ENCODE measurements at places on chromosomes 5 and 9. TPM values are rescaled to one million over a fixed set of nuclear protein-coding genes. Genes with fewer than 3 reads are reported as not detected.

DNA sequence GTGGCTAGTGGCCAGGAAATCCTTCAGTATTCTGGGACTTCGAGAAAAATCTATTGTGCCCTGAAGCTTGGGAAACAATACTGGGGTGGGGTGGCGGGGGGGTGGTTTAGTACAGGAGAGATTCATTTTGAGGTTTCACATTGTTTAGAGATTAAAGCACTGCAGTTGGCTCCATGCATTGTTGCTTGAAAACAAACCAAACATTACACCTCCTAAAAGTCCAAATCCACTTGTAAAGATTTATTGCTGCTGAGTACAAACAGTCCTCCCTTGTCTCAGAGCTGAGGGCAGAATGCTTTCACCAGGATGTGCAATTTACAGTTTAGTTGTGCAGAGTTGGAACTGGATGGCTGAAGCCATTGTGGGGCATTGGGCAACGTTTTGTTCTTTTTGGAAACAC is 49.4 kb downstream of the GGTA1 start:
- no peak for DNase-seq

- DNase-seq = no peak
Measured at GRCh38 chr5:43193894-43194265, 1.9 kb downstream of the NIM1K start.

DNA sequence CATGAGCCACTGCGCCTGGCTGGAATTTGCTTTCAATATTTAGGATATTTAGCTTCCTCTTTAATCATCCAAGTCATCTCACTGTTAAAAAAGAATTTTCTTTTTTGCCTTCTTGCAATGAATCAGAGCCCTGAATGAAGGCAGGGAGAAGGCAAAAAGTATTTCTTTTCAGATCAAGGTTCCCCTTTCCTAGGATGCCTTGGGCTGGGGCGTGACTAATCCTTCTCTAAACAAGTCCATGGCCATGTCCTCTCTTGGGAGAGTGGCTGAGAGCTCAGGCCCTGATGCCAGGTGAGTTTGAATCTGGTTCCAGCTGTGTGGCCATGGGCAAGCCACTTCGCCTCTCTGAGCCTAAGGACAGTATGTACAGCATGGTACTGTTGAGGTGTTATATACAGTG is 84.8 kb upstream of the NEURL1B start:
- DNase-seq = peak; percentile 17

GRCh38 chr9:70571258-70571657 is 156.8 kb upstream of the KLF9 start:
- DNase-seq = no peak

DNA sequence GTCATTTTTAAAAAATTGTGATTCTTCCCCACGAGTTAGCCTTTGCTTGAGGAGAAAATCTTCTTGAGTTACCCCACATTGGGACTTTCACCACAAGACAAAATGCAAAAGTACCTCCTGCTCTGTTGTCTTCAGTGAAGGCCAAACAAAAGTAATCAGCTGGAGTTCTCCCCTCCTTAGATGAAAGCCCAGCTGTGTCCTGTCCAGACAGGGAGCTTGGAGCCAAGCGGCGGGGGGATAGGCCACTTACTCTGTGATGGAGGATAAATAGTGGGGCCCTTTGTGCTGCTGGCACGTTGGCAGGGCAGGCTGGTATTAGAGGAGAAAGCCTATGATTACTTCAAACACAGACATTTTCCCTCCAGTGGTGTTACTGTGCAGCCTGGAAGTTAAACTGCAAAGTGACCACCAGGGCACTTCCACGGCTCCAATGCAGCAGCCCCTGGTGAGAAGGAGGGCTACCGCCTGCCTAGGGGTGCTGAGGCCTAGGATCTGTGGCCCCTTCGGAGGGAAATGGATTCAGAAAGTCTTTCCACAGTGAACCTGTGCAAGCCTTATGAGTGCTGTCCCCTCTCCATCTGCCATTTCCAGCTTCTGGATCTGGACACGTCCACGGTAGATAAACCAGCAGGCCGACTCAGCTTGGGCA is 155.0 kb downstream of the TMEM167A start:
- DNase-seq = no peak

- DNase-seq = no peak
Measured at GRCh38 chr5:127650022-127650421, 1.1 kb downstream of the CTXN3 start.

- DNase-seq = no peak
Measured at GRCh38 chr5:173581408-173582215, 34.8 kb downstream of the BOD1 start.

DNA sequence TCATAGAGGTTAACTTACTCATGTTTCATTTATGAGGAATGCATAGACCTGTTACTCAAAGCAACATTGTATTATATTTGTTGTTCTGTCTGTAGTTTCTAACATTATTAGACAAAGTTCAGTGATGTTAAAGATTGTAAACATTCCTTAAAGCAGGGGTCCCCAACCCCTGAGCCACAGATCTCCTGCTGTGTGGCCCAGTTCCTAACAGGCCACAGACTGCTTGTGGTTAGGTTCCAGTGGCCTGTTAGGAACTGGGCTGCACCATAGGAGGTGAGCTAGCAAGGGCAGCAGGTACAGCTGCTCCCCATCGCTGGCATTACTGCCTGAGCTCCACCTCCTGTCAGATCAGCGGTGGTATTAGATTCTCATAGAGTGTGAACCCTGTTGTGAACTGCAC is 181.1 kb downstream of the KDM4C start:
- DNase-seq = no peak

GRCh38 chr5:141547488-141547887 is 58.6 kb downstream of the PCDHGC5 start:
- no peak for DNase-seq

- no peak for DNase-seq
Measured at GRCh38 chr5:90193185-90193822, 216.3 kb downstream of the CETN3 start.

DNA sequence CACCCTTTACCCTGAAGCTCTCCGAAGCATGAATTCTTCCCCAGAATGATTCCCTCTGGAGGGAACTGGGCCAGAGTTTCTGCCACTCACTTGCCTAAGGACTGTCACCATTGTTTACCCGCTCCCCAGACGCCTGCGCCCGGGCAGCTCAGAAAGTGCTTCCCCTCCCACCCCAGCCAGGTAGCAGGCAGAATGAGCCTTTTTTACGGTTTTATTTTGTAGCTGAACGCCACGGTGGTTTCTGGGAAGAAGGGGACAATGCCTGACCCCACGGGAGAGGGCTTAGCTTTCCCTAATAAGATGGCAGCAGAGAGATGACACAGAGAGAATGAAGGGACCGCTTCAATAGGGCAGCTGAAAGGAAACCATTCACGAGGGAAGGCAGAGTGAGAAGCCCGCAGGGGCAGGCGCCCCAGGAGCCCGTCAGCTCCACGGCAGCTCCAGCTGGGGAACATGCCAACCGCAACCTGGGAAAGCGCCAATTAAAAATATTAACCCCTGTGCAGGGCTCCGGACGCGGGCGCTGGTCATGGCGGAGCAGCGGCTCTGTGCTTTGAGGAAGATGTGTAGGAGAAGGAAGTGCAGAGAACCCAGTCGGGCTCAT is 20.4 kb upstream of the NTNG2 start:
- no peak for DNase-seq

DNA sequence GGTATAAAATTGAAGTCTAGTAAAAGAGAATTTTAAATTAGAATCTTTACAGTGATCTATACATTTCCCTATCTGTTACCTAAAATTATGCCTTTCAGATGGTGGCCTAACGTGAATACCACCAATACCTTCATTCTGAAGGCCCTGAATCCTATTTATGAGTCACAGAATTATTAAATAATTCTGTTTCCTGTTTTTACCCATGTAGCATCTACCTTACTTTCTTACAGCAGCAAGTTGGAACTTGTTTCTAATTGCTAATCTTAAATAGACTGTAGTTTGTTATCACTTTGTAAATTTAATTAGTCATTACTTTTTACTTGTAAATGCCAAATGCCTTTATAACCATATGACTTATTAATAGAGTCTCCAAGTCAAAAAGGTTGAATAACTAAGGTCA is 135.0 kb downstream of the PDE4D start:
- DNase-seq = no peak

DNA sequence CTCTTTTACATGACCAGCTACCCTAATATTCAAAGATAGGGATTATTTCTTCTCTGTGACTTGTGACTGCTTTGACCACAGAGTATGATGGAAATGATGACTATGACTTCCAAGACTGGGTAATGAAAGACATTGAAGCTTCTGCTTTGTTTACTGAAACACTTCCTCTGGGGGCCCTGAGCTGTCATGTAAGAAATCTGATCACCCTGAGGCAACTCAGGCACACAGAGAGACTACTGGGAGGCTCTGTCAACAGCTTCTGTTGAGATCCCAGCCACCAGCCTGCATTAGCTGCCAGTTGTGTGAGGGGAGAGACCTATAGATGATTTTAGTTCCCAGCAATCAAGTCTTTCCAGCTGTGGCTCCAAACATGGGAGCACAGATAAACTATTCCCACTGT is 76.5 kb downstream of the KCTD16 start:
- DNase-seq = no peak

DNA sequence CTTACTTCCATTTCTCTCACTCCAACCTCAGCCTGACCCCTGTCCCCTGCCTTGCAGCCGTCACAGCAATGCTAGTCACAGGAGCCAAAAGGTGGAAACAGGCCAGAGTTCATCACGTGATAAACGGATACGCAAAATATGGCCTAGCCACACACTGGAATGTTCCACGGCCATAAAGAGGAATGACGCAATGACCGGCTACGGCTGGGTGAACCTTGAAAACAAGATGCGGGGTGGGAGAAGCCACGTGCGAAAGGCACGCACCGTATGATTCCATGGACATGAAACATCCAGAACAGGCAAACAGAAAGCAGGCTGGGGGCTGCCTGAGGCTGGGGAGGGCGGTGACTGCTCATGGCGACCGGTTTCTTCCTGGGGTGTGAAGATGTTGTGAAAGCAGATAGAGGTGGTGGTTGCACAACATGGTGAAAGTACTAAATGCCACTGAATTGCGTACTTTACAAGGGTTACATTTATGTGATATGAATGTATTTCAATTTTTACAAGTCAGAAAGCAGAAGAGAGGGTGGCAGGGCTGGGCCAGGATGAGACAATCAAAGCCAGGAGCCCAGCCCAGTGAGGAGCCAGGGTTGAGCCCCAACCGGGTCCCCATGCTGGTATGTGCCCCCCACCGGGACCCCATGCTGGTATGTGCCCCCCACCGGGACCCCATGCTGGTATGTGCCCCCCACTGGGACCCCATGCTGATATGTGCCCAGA is 117.8 kb upstream of the SARDH start:
- DNase-seq = no peak

DNA sequence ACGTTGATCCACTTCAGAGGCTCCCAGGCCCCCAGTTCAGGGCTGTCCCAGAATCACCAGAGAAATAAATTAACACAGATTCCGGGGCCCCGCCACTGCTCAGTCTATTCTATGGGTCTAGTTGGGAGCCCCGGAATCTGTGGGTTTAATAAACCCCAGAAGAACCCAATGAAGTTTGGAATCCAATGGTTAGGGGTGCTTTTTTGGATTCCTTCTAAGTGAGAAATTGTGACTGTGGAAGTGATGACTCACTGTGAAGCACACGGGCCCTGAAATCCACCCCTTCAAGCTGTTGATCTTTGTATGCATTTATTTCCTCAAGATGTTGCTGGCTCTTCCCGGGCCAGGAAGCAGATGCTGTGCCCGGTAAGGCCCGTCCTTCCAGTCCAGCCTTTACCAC is 57.3 kb upstream of the SLC28A3 start:
- no peak for DNase-seq

DNA sequence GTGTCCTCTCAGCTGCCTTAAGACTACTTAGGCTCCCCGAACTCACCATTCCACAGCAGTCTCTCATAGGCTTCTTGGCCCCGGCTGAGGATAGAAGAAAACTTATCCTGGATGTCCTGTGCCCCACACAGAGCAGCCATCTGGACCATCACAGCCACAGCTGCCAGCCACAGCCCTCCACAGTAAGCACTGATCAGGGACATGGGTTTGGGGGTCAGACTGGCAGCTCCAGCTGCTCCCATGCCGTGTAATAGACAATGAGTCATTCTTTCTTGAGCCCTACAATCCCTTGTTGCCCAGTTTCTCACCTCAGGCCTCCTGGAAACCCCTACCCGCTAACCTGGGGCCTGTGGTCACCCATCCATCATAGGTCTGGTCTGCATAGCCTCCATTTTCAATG is 5.7 kb downstream of the CREB3 start:
- DNase-seq = no peak

DNA sequence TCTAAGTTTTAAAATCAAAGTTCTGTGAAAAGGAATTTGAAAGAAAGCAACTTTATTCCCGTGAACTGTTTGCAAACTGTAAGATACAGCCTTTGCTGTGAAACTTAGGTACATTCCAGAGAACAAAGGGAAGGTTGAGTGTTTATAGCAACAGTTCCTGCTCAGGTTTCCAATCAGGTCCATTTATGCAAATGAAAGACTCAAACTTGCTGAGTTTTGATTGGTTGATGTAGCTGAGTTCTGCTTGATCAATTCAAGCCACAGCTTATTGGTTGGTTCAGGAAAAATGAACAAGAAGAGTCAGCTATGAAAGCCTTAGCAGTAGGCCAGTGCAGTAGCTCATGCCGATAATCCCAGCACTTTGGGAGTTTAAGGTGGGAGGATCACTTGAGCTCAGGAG is 37.9 kb downstream of the SLC27A6 start:
- DNase-seq = no peak

DNA sequence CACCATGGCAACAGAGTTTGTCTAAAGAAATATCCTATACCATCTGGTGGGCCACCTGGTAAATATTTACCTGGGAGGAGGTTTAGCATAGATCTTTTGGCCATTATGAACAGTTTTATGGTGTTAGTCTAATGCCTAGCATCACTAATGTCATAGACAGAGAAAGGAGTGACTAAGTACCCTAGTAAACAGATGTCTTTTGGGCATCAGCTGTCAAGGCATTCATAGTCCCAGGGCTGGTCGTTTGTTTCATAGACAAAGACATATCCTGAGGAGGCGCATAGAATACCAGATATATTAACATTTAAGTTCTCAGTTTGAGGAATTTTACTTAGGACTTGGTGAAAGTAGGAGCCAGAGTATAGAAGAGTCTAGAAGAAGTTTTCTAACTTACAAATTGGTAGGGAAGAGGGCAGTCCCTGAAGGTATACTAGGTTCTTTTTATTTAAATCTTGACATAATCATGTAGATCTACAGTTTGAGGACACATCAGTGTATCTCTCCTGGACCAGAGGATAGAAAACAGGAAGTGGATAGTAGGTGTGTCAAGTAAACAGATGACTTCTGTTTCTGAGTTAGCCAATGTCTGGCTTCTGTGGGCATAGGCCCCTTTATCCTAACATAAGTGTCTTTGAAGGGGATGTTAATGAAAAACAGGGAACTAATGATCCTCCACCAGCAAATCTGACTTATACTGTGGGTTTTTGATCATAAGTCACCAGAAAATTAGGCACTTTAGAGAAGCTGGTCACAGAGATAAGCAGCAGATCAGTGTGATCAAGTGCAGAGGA is 105.0 kb upstream of the PRSS3 start:
- no peak for DNase-seq

GRCh38 chr5:125413496-125414274 is 667.2 kb upstream of the ZNF608 start:
- no peak for DNase-seq

- no peak for DNase-seq
Measured at GRCh38 chr5:80755626-80756025, 100.8 kb upstream of the DHFR start.

AOPEP gene
- total RNA-seq = 92.3 TPM

ZNF622 gene
- total RNA-seq = 32.7 TPM

SLC2A6 gene
- 5.4 TPM for total RNA-seq

CCIN gene
- 2.4 TPM for total RNA-seq

ISL1 gene
- not detected for total RNA-seq

PCDHGA6 gene
- 0.65 TPM for total RNA-seq

MARVELD2 gene
- total RNA-seq = 2.0 TPM
